ENCODE measurements at places on chromosomes 12 and 14. TPM values are rescaled to one million over a fixed set of nuclear protein-coding genes. Genes with fewer than 3 reads are reported as not detected.

Gene TRHDE
- total RNA-seq, result 5.0 TPM

Gene TAS2R50
- total RNA-seq, result not detected

Gene LRRIQ1
- 0.36 TPM for total RNA-seq

Gene GLS2
- total RNA-seq, result 1.5 TPM

Gene TNS2
- 10.8 TPM for total RNA-seq

Gene RND1
- not detected for total RNA-seq

Gene PRORP
- total RNA-seq, result 17.8 TPM

Gene SRRM4
- not detected for total RNA-seq

- DNase-seq, result no peak
These were observed 21.5 kb downstream of the USP44 start for GRCh38 chr12:95529693-95530225.

DNA sequence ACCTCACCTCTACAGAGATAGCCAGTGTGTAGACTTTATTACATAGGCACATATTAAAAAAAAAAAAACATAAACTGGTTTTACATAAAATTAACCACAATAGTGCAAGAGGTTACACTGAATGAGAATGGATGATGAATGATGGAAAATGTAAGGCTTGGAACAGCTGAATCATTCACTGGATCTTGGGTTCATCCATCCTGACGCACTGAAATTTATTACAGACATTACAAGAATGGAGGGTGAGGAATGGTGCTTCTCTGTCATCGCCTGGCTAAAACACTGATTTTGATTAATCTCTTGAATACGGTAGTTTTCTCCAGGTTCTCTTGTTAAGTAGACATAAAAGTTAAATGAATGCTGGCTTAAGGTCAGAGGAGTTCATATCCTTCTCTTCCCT, 40.0 kb upstream of the GTF2A1 start:
- DNase-seq, result no peak

GRCh38 chr14:69917287-69917686, 38.1 kb downstream of the SMOC1 start:
- DNase-seq, result no peak

DNA sequence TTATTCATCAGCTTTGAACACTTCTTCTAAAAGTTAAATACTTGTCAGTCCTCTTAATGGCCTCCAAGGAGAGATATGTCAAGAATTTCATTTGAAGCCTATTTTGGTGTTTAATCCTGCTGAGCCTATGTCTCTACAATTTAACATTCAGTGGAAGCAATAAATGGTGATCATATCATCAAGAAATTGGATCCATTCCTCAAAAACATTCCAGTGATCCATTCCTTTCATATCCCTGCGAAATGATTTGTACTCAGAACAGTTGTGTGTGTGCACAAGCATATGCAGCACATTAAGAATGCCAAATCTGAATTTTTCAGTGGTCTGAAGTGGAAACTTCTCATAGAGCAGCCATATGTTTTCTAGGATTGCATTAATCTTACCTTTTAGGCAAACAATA, 373.7 kb upstream of the SYT1 start:
- DNase-seq, result no peak

GRCh38 chr14:70707138-70708038, 65.7 kb downstream of the TTC9 start:
- DNase-seq, result peak; percentile 66

- DNase-seq, result peak; percentile 58
These were observed 61.0 kb downstream of the KIAA0586 start for GRCh38 chr14:58488550-58488949.

- peak; percentile 84 for DNase-seq
These were observed 1.4 kb downstream of the ZNF385A start for GRCh38 chr12:54383041-54383609.

DNA sequence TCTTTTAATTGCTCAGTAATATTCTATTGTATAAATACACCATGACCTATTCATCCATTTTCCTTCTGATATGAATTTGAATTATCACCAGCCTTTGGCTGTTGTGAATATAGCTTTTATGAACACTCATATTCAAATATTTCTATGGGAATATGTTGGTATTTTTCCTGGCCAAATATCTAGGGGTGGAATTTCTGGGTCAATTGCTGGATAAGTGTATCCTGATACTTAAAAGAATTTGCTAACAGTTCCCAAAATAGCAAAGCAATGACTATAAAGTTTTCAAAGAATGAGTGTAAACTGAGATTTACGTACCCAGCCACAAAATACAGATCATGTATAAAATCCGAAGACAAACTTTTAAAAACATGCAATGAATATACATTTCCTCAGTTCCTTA, 148.7 kb upstream of the CLEC14A start:
- no peak for DNase-seq

DNA sequence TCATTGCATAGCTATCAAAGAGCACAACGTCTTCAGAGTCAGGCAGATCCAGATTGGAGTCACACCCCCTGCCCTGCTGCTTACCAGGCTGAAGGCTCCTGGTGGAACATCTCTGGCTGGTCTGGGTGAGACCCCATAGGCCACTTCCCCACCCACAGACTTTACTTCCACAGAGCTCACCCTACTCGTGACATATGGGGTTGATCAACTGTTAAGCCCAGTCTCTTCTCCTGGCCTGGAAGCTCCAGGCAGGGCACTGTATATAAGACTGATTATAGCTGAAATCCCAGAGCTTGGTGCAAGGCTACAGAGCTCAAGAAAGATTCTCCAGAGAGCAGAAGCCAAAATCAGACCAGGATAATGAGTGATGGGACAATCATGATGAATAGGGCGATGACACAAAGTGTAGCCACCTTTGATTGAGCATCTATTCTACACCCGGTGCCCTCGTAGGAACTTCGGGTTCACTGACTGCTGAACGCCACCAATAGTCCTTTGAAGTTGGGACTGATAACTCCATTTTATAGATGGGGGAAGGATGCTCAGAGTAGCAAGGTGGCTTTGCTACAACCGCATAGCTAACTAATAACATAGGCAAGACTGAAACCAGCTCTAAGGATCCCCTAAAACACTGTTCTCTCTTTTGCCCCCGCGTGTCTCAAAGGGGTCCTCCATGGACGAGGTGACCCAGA, 287.8 kb downstream of the BCL11B start:
- no peak for DNase-seq

DNA sequence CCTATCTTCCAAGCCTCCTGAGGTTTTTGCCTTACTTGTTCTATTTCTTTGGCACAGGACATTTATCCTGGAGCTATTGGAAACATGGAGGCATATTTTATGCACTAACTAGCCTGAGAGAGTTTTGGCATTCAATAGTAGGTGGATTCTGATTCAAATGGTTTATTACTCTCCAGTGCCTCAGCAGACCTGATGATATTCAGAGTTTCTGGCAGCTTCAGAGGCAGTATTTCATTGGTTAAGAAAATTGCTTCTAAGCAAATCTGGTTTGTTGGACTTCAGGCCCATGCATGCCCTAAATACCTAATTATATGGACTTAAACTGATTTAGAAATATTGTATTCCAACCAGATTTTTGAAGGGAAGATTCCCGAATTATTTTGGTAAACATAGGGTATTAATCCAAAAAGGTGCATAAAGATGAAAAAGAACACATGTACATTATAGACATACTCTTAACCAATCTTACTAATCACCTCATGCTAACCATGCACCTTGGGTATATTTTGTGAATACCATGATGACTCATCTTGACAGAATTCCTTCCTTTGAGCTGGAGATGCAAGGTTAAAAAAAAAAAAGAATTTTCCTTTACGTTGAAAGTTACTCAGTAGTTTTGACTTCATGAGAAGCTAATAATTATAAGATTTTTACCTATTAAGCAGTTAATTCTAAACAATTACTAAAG, 44.3 kb upstream of the KTN1 start:
- no peak for DNase-seq

DNA sequence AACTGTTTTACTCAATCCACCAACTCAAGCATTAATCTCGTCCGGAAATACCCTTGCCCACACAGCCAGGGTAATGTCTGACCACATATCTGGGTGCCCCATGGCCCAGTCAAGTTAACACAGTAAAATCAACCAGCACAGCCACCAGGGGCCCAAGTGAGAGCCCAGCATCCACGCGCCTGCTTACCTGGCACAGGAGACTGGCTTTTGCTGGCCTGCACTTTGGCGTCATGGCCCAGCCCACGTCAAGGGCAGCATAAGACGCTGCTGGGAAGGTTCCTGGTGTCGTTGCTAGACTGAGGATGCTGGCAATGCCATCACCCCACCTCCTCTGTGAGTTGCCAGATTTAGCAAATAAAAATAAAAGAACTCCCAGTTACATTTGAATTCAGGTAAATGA, 53.6 kb upstream of the BCL11B start:
- DNase-seq, result no peak

DNA sequence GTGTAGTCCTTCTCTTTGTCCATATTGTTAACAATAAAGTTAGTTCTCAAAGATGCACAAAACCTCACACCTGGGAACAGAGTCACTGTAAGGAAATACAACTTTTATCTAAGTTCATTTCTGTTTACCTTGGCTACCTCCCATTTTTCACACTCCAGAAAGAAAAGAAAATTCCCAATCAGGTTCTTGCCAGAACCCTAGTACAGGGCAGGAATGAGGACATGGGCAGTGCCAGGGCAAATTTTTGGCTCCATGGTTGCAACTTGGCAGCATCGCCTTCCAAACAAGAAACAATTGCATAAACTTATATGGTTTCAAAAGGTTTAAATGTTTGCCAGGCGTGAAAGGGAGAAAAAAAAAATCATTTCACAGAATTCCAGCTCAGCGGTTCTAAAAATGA, 296.3 kb upstream of the PRKD1 start:
- peak; percentile 75 for DNase-seq

- peak; percentile 89 for DNase-seq
These were observed 25.9 kb upstream of the LGALS3 start for GRCh38 chr14:55103005-55103640.

DNA sequence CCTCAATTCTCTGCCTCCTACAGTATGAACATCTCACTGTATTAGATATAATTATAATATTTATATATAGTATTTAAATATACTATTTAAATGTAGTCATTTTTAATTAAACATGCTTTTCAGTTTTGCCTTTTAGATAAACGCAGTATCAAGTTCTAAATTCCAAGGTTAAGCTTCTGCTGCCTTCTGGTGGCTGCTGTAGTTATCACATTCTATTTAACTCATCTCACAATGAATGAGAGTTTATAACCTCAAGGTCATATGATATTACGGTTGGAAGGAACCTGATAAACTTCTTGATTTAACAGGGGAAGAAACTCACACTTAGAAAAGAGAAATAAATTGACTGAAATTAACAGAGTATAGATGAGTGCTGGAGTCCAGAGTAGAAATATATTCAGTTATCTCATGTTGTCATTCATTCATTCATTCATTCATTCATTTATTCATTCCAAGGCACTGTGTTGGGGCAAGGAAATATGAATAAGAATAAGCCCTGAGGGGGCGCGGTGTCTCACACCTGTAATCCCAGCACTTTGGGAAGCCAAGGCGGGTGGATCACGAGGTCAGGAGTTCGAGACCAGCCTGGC, 31.9 kb downstream of the GUCY2C start:
- no peak for DNase-seq

GRCh38 chr12:65511912-65512311, 233.4 kb downstream of the MSRB3 start:
- peak; percentile 75 for DNase-seq

DNA sequence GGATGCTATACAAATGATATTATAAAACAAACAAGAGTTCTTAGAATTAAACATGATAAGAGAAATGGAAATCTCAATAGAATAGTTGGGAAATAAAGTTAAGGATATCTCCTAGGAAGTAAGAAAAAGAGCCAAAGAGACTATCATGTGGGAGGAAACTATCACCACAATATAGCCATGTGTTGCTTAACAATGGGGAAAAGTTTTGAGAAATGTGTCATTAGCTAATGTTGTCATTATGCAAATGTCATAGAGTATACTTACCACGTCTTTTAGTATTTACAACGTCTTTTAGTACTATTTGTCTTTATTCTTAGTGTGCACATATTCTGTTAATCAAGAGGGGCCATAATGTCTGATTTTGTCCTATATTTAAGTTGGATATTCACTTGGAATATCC, 58.7 kb downstream of the ZNF641 start:
- DNase-seq, result no peak

GRCh38 chr12:132366341-132366861, 37.0 kb upstream of the GALNT9 start:
- DNase-seq, result no peak

DNA sequence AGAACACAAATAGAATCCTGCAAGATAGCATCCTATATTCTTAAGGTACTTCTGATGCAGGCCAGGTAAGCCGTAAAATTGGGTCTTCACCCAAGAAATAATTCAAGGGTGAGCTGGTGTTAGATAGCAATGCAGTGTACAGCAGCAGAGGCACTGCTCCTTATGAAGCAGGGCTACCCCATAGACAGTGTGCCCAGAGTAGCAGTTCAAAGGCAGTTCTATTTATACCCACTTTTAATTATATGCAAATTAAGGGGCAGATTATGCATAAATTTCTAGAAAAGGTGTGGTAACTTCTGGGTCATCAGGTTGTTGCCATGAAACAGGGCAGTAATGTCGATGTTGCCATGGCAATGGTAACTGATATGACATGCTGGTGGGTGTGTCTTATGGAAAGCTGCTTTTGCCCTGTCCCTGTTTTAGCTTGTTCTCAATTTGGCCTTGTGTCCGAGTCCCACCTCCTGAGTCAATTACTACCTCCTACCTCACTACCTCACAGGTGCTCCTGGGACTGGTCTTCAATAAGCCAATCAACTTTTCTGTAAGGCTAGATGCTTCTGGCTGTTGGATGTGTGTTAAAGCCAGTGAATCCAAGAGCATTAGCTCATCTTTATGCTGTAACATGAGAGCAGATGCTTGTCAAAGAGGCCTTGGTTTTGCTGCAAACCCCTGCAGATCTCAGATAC, 61.0 kb downstream of the PPM1A start:
- no peak for DNase-seq

GRCh38 chr12:105041186-105041585, 43.1 kb downstream of the ALDH1L2 start:
- DNase-seq, result no peak

DNA sequence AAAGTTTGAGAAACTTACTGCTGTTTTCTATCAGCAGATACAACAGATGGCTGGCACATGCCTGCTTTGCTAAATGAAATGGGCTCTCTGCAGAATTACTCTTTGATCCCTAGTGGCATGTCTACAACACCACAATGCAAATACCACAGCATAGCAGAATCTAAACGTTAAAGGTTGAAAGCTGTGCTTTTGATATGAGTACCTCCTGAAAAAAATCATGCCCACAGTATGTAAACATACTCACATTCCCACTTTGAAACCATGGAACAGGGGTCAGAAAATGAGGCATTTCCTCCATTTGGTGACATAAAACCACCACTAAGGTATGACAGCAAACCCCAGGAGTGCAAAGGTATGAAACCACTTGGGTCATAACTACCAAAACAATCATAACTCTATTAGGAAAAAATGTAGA, 7.5 kb downstream of the WIF1 start:
- DNase-seq, result no peak

DNA sequence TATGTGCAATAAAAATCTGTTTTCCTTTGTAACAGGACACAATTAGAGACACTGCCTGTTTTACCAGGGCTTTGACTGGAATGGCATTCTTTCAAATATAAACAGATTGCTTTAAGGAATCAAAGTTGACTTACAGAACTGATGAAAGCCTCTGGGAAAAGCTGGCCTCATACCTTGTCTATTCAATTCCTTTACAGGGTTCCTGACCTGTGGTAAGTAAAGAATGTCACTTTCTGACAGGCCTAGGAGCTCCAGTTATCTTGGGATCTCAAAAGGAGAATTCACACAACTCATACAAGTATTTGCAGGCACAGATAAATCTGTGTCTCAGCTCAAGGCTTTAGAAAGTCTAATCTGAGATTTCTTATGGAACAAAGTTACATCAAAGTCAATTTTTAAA, 88.4 kb downstream of the BCAT1 start:
- no peak for DNase-seq

GRCh38 chr12:74896186-74896585, 313.5 kb downstream of the KCNC2 start:
- DNase-seq, result no peak
